ENCODE measurements at places on chromosomes 5 and 9.

DNA sequence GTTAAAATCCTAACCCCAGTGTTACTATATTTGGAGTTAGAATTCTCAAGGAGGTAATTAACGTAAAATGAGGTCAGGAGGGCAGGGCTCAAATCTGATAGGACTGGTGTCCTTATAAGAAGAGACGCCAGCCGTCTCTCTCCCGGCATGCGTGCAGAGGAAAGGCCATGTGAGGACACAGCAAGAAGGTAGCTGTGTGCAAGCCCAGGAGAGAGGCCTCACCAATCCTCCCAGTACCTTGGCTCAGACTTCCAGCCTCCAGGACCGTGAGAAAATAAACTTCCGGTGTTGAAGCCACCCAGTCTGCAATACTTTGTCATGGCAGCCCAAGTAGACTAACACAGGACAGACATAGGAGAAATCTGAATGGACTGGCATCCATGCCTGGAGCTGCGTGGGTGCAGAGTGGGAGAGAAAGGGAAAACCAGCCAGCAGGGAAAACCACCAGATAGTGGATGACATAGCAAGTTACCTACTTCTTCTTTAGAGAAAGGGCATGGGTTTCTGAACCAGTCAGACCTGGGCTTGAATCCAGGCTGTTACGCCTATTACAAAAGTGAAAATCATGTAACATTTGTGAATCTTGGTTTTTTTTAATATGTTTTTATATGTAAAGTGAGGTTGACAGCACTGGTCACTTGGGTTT lies 89.2 kb downstream of the FSTL4 start:
- DNase-seq = no peak

DNA sequence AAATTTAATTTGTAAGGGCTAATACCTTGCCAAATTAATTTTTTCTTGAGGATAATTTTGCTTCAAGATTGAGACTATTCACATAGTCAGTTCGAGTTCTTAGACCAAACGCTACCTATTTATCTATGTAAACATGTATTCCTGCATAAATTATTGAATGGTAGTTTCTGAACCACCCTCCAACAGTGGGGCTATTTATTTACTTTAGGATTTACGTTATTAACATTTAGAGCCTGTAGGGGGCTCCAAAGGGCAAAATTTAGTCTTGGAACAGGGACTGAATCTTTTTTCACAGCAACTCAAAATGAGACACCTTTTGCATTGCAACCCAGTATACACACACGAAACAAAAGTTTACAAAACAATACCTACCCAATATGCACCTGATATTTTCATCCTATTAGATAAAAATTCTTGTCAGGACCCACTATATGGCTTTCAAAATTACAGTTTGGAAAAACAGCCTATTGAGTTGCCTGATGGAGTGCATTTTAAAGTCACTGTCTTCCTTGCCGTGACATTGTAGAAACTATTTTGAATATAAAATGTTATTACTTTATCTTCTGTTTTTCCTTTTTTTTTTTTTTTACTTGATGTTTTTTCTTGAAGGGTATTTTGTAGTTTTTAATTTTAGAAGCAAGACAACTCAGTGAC lies 47.1 kb upstream of the POU4F3 start:
- peak; percentile 13 for DNase-seq

GRCh38 chr9:112487799-112488340 lies 1.2 kb downstream of the KIAA1958 start:
- DNase-seq = no peak

DNA sequence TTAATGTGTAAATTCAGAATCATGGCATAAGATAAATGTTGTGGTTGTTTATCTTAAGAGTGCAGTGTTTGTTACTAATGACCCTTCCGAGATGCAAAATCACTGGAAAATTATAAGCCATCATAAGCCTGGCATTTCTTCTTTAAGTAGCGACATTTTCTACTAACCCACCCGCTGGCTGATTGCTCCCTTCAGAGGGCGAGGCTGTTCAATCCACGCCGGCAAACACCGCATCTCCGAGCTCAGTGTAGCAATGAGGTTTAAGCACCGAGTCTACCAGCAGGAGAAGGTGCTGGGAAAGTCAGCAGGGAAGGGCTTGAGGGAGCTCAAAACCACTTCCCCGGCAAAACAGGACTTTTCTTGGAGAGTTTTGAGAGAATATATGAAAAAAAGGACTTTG lies 52.7 kb downstream of the AK8 start:
- DNase-seq = no peak

- DNase-seq = no peak
Measured at GRCh38 chr5:139245637-139246339, 47.6 kb upstream of the SIL1 start.
